ENCODE measurements at places on chromosomes 12 and 14. TPM values are rescaled to one million over a fixed set of nuclear protein-coding genes. Genes with fewer than 3 reads are reported as not detected.

KRT80 gene
- total RNA-seq: 0.56 TPM

GLT8D2 gene
- total RNA-seq: 33.5 TPM

- DNase-seq: peak; percentile 84
Measured at GRCh38 chr14:50000380-50001150, 107.7 kb downstream of the ARF6 start.

DNA sequence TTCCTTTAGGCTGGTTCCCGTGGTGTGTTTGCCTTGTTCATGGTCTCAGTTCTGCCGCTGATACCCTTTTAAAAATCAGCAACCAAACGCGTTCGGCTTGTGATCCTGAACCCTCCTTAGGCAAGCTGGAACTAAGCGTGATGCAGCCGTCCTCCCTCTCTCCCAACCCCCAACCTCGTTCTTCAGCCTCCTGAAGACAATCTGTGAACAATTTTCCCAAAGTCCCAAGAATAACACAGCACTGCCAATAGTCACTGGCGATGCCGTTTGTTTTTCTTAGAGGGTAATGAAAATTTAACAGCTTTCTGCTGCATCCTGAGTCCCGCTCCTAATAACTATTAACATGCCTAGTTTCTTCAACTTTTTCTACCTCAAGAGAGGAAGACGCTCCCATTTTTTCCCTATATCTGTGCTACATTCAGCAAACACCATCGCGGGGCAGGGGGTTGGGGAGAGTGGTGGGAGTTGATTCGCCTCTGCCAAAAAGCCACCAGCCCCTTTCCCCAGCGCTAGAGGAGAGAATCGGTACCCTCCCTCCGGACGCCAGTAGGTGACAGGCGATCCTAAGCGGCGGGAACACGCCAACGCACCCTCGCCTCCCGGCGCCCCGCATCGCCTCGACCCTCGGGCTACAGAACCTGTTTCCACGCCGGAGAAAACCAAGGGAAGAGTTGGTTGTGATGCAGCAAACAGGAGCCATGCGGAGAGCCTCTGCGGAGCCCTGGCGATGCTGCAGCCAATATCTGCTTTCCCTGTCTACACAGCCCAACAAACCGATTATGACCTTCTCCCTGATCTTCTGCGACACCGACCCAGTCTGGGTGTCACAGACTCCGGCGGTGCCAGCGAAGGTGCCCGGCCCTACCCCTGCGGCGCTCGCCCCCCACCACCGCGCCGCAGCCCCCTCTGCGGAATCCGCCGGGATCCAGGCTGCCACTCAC lies 752 bp downstream of the PRICKLE1 start:
- peak; percentile 38 for DNase-seq

DNA sequence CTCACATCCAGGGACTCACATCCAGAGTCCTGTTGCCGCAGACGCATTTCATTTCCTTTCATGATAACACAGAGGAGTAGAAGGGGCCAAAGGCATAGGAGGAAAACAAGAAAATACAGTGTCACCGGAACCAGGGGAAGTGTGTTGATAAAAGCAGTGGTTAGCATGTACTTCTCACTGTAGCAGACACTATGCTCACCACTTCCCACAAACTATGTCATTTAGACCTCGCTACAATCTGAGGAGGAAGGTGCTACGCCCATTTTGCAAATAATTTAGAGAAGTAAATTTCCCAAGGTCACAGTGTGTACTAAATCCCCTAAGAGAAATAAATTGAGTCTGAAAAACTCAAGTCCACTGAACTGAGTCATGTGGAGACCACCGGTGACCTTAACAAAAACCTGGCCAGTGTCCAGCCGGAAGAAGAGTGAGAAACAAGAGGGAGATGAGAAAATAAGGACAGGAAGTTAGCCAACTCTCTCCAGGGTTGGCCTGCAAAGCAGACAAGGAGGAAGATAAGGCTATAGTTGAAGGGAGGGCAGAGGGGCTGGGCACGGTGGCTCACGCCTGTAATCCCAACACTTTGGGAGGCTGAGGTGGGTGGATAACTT lies 25.8 kb upstream of the TMCC3 start:
- no peak for DNase-seq

All from IMR-90 (cell line).